ENCODE measurements at places on chromosomes 12 and 14.

DNA sequence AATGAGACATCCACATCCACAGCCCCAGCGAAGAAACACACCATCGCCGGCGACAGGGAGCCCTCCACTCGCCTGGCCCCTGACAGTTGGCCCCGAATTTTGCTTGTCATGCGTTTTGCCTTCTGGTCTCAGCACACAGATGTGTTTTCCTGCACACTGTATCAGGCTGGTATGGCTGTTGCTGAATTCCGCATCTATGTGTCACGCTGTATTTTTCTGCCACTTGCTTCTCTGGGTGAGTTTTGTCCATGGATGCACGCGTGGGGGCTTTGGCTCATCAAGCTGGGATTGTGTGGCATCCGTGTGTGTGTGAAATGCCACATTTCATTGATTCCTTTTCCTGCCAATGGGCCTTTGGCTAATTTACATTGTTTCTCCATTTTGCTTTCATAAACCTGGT lies 26.5 kb downstream of the ARL6IP4 start:
- DNase-seq = no peak

DNA sequence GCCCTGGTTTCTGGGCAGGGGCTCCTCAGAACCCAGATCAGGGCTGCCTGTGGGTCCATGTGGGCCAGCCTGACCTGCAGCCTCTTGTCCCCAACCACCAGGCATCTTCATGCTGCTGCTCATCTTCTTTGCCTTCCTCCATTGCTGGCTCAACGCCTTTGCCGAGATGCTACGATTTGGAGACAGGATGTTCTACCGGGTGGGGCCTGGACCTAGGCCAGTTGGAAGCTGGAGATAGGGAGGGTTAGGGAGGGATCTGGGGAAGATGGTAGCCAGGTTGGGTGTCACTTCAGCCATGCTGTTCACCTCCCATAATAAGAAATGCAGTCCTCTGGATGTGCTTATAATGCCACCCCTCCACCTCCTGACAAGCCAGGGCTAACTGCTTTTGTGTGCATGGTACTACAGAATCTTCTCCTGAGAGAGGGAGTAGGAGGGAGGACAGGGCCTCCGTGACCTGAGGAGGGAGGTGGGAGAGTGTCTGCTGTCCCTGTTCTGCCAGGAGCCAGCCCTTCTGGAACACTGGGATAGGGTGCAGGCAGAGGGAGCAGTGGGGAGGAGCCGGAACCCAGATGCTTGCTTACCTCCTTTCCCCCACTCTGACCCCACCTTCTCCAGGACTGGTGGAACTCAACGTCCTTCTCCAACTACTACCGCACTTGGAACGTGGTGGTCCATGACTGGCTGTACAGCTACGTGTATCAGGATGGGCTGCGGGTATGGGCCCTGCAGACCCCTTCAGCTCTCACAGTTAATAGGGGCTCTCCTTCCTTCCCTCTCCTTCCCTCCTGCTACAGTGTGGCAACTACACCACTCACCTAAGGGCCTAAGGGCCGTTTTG lies 17.6 kb downstream of the SOAT2 start:
- no peak for DNase-seq

DNA sequence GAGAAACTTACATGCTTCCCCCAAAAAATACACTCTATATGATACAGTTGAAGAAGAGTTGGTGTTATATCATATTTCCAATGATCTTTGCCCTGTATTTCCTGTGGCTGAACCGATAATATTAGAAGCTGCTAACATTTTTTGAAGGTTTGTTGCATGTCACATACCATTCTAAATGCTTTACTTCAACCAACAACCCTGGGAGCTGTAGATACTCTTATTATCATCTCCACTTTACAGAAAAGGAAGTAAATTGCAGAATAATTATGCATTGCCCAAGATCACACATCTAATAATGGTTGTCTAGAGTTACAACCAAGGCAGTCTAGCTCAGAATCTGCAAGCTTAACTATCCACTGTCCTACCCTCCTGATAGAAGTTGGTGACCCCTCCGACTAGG lies 182.8 kb downstream of the NUAK1 start:
- DNase-seq = no peak

DNA sequence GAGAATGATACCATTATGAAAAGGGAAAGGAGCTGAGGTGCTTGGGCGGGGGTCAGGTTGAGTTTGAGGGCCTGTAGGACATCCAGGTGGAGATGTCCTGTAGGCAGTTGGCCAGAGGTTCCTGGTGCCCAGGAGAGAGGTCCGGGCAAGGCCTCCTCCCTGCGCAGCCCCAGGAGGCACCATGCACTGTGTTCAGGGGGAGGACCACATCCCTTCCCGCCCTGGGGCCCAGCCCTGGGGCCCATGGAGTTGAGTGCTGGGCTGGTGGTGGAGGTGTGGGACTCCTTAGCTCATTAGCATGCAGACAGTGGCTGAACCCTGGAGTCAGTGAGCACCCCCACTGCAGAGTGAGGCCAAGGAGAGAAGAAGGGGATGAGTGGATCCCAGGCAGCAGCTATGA lies 5.7 kb upstream of the FAIM2 start:
- no peak for DNase-seq

- no peak for DNase-seq
These were observed 28.7 kb downstream of the NELL2 start for GRCh38 chr12:44847403-44847802.

- DNase-seq = peak; percentile 18
These were observed 312.4 kb downstream of the RPAP3 start for GRCh38 chr12:47393403-47393790.

GRCh38 chr12:117919479-117919878 lies 49.3 kb downstream of the KSR2 start:
- no peak for DNase-seq

- no peak for DNase-seq
These were observed 101.8 kb upstream of the NAP1L1 start for GRCh38 chr12:76186131-76186906.

GRCh38 chr12:92045852-92046251 lies 99.8 kb downstream of the BTG1 start:
- DNase-seq = no peak

- DNase-seq = no peak
These were observed 26.5 kb downstream of the MANSC1 start for GRCh38 chr12:12323591-12323990.

GRCh38 chr12:22628228-22628627 lies 3.3 kb downstream of the ETNK1 start:
- no peak for DNase-seq

DNA sequence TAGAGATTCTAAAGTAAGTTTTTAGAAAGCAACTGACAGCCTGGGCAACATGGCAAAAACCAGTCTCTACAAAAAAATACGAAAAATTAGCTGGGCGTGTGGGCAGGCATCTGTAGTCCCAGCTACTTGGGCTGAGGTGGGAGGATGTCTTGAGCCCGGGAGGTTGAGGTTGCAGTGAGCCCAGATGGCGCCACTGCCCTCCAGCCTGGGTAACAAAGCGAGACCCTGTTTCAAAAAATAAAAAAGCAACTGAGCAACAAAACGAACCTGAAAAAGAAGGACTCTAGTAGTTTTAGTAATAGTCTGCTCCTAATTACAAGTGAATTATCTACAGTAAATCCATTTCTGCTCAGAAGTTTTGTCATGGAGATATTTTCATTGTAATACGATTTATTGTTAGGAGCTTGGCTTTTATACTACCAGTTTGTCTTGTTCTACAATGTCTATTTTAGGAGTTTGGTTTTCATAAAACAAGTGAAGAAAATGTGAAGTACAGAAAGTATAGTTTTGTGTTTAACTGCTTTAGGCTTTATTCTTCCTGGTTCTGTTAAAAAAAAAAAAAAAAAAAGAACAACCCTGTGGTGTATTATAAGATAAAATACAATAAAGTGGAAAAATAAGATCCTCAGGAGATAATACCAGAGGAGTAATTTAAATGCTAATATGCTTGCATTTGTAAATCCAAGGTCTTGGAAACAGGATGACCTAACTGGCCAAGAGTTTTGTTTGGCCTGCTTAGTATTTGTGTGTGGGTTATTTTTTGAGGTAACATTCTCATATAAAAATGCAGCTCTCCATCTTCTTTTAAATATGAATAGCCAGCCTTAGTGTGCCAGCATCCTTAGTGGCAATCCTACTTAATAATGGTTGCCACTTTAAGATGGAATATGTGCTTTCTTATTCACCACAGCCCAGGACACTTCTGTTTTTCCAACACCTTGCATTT lies 2.8 kb downstream of the TMX1 start:
- no peak for DNase-seq

GRCh38 chr12:71142956-71143355 lies 14.8 kb downstream of the TSPAN8 start:
- no peak for DNase-seq

- no peak for DNase-seq
These were observed 26.0 kb downstream of the PPFIBP1 start for GRCh38 chr12:27549801-27550652.

- DNase-seq = no peak
These were observed 45.3 kb downstream of the FRS2 start for GRCh38 chr12:69515394-69515930.

DNA sequence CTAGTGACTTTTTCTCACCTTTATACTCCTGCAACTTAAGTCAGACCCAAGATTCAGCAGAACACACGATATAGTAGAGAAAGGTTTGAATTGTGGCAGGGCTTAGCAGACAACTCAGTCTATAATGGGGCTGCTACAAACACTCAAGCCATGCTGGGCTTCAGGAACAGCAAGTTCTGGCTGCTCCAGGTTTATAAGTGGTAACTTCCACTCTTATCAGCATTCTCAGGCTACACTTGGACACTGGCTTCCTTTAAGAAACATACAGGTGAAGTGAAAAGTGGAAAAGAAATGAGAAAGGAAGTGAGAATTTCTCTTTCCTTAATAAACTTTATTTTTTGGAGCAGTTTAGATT lies 21.7 kb downstream of the PLEKHD1 start:
- no peak for DNase-seq

- no peak for DNase-seq
These were observed 107.5 kb downstream of the PHLDA1 start for GRCh38 chr12:75923964-75924666.

GRCh38 chr12:68559984-68560850 lies 50.5 kb upstream of the RAP1B start:
- no peak for DNase-seq

DNA sequence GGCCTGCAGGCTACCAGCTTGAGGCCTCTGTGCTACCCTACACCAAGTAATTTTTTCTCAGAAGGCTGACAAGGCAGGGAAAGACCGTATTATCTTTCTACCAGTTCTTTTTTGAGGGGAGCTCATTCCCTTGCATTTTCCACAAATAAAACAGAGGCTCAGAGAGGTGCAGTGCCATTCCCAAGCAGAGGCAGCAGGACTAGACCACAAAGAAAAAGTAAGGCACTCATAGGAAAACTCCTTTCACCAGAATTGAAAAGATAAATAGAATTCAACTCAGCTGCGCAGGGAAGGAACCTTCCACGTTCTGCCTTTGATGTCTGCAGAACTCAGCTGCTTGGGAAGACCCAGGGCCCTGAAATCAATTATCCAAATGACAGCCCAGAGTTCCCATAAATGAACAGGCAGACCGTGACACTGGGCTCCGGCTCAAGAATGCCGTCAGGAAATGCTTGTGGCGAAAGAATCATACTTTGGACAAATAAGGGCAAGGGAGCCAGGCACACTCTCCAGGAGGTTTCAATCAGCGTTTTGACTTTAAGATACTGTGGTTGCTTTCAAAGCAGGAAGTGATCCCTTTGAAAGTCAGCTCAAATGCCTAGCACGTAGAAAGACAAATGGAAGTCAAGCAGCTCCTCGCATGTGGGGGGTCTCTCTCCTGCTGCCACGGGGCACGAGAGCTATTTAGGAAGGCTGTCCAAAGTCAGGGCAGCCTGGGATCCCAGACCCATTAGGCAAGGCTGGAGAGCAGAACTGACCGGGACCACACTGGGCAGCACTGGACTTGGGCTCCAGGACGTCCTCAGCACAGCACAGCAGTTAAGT lies 14.0 kb downstream of the KCTD10 start:
- no peak for DNase-seq

GRCh38 chr12:41333974-41334373 lies 145.9 kb downstream of the PDZRN4 start:
- no peak for DNase-seq

GRCh38 chr14:74620497-74620921 lies 8.5 kb upstream of the LTBP2 start:
- DNase-seq = no peak

DNA sequence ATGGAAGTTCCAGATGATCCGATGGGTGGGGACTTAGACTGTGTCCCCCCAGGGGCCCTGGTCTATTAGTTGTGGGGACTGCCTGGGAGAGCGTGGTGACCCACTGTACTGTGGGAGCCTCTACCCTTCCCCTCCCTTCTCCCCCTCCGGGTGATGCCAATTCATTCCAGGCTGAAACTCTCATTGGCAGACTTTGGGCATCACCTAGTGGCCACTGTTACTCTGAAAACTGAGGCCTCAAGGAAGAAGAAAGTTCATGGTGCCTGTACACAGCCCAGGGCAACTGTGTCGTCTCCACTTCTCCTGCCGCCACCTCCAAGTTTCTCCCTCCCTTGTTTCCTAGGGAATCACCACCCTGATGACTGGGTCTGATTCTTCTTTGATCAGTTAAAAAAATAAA lies 173.6 kb upstream of the ALG10B start:
- DNase-seq = no peak

DNA sequence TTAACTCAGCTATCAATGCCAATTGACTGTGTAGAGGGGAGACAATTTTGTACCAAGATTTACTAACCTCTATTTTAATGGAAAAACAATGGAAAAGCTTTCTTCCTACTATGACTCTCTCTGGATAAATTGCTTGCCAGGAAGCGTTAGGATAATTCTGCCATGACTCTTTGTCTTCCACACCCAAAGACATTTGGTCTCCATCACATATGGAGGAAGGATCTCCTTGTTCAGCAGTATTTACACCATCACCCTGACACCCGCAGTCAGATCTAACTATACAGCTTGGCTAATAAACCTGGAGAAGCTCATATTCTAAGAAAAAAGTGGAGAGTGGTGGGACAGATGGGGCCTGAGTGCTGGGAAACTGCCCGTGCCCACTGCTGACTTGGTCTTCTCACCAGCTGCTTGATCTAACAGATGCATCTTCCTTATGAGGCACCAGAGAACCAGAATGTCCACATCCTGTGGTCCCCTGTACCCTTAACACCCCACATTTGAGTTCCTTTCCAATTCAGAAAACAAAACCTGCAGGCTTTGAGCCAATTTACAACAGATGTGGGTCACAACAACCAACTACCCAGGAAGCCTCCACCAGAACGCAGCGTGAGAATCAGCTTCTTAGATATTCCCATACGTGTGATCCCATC lies 154.0 kb downstream of the DAD1 start:
- no peak for DNase-seq

DNA sequence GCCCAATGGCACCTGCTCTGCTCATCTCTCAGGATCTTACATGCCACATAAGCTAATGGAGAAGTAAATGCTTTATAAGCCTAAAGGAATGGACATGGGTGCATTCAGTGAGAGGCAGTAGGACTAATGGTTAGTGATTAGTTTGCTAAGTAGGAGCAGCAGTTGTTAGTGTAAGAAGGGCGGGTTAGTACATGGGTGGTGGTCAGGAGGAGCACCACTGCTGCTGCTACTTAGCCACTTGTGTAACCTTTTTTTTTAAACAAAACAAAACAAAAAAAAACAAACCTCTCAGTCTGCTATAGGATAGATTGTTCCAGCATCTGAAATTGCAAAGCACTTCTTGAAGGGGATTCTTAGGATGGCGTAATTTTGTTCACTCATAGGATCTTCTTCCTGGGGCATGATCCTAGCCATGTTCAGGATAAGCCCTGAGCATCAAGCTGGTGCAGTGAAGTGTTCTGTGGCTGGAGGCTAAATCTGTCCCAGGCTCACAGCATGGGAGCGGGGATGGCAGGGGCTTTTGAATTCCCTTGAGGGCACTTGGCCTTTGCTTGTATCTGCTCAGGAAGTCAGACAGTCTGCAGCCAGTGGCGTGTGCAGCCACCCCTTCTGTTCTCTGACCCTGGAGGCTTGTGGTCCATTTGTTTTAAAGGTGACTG lies 63.6 kb downstream of the CHST11 start:
- DNase-seq = no peak

Data from CD4-positive, CD25-positive, alpha-beta regulatory T cell (primary cell).